Stimulated activated naive B cell treated with anti-CD40 and anti-IgM and Interleukin-4, amounts not matched to agents 10 μg/mL and 1 μg/mL and 100 μg/mL, for 72 hours (primary cell): ENCODE measurements at places on chromosomes 16 and 17.

GRCh38 chr17:80124351-80124981 lies 22.5 kb downstream of the EIF4A3 start:
- no peak overlapping the region for H3K4me3 ChIP-seq
- no peaks in the 10 kb centered on the region for H3K27me3 ChIP-seq
- H3K4me1 ChIP-seq, result no peaks in the 10 kb centered on the region
- H3K27ac ChIP-seq, result no peak overlapping the region
- no peaks in the 10 kb centered on the region for H3K36me3 ChIP-seq

DNA sequence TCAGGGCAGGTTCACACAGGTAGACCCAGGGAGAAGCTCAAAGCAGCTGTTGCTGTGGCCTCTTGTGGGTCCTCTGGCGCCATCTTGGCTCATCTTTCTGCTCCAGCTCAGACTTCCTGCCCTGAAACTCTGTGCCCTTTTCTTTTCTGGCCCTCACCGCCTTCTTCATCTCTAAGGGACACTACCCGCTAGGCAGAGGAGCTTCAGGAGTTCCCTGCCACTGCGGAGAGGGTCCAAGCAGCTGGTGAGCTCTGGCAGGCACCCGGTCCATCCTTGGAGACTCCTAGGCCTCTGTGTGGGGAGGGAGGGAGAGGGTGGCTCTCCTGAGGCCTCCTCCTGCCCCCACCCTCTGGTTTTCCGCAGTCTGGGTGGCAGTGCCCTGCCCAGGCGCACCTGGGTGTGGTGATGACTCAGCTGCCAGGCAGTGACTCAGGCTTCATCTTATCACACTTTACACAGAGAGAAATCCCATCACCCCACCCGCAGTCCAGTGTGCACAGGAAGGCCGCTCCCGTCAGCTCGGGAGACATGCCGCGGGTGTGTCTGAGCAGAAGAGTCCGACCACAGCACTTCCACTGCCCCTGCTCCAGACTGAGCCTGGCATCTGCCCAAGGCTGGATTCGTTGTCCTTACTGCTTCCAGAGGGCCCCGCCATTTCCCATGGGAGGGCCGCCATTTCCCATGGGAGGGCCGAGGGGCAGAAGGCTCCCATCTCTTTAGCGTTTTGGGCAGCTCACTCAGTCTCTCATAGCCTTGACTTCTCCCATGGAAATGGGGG lies 7.3 kb downstream of the NT5C start:
- H3K36me3 ChIP-seq, result peaks cover 40% of the 10 kb centered on the region
- H3K27me3 ChIP-seq, result no peaks in the 10 kb centered on the region
- peak overlapping the region; percentile 67 for H3K27ac ChIP-seq
- no peak for DNase-seq
- H3K4me1 ChIP-seq, result peaks cover 44% of the 10 kb centered on the region
- no peak overlapping the region for H3K4me3 ChIP-seq

- DNase-seq, result peak; percentile 89
- peak overlapping the region; percentile 100 for H3K27ac ChIP-seq
- peaks cover 84% of the 10 kb centered on the region for H3K4me1 ChIP-seq
- H3K4me3 ChIP-seq, result peak overlapping the region; percentile 99
- peaks cover 69% of the 10 kb centered on the region for H3K36me3 ChIP-seq
Observed at GRCh38 chr17:78132084-78132676, 1.6 kb downstream of the TMC8 start.

DNA sequence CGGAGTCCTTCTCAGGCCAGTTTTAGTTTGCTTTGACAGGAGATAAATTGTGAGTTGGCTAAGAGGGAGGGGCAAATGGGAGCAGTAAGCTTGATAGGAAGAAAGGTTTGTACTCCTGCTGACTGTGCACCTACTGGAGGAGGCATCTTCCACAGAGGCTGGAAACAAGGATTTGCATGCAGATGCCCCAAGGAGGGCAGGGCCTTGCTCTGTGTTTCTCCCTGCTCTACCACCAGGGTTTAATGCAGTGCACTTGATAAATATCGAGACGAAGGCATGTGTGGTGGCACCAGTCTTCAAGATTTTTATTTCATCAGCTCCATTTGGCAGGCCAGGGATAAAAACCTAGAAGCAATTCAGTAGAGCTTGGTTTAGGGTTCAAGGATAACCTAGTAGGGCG lies 210.5 kb upstream of the C16orf82 start:
- no peak overlapping the region for H3K27ac ChIP-seq
- H3K4me1 ChIP-seq, result no peaks in the 10 kb centered on the region
- H3K4me3 ChIP-seq, result no peak overlapping the region
- no peak for DNase-seq
- peaks cover 3% of the 10 kb centered on the region for H3K36me3 ChIP-seq
- H3K27me3 ChIP-seq, result peaks cover 5% of the 10 kb centered on the region

DNA sequence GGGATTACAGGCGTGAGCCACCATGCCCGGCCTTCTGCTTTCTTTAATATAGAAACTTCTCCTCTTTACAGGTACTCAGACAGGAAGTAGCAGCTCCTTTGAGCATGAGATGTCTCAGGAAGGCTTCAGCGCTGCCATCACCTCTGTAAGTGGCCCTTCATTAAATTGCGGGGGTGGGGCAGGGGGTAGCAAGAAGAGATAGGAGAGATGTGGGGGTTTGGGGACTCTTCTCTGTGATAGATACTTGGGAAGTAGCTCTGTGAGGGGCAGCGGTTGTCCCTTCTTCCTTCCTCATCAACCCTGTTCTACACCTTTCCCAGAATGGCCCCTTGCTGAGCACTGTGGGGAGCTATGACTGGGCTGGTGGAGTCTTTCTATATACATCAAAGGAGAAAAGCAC lies 16.8 kb downstream of the ITGAM start:
- peaks cover 25% of the 10 kb centered on the region for H3K36me3 ChIP-seq
- H3K4me3 ChIP-seq, result no peak overlapping the region

DNA sequence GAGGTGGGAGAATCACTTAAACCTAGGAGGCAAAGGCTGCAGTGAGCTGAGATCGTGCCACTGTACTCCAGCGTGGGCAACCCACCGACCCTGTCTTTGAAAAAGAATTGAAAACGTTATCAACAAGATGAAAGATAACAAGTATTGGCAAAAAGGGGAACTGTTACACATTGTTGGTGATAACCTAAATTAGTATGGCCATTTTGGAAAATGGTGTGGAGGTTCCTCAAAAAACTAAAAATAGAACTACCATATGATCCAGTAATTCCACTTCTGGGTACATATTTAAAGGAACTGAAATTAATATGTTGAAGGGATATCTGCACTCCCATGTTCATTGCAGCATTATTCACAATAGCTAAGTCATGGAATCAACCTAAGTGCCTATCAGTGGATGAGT lies 61.0 kb downstream of the ABHD15 start:
- no peak overlapping the region for H3K4me3 ChIP-seq
- no peak overlapping the region for H3K27ac ChIP-seq
- no peaks in the 10 kb centered on the region for H3K27me3 ChIP-seq
- H3K36me3 ChIP-seq, result peaks cover 22% of the 10 kb centered on the region

GRCh38 chr17:63503341-63503705 lies 19.8 kb upstream of the KCNH6 start:
- no peak for DNase-seq
- H3K4me3 ChIP-seq, result no peak overlapping the region
- H3K27ac ChIP-seq, result no peak overlapping the region
- peaks cover 7% of the 10 kb centered on the region for H3K36me3 ChIP-seq
- H3K27me3 ChIP-seq, result peaks cover 50% of the 10 kb centered on the region

- H3K36me3 ChIP-seq, result no peaks in the 10 kb centered on the region
- peaks cover 3% of the 10 kb centered on the region for H3K27me3 ChIP-seq
- DNase-seq, result no peak
- H3K4me1 ChIP-seq, result peaks cover 9% of the 10 kb centered on the region
Observed at GRCh38 chr17:49258394-49258793, 27.8 kb upstream of the PHOSPHO1 start.

DNA sequence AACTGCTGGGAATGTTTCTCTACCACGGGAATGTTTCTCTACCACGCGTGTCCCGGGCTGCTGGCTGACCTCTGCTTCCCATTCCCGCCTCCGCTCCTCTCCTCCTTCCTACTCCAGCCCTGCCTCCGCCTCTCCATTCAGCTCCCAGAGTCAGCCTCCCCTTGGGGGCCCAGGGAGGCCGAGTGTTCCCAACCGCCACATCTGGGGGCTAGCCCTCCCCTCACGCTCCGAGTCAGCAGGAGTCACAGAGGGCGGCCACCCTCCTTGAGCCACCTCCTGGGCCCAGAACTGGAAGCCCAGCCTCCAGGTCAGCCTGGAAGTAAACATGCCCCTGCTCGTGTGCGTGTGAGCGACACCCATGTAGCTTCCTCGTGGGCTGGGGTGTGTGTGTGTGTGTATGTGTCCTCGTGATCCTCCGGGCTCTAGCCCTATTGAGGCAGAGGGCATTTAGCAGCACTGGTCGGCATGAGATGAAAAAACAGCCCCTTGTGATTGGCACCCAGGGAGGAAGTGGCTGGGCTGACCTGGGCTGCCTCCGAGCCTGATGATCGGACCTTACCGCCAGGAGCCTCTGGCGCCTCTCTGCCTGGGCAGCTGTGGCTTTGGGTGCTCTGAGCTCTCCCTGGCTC lies 7.3 kb downstream of the CYGB start:
- peak overlapping the region; percentile 96 for H3K27ac ChIP-seq
- H3K4me3 ChIP-seq, result peak overlapping the region; percentile 64
- no peaks in the 10 kb centered on the region for H3K36me3 ChIP-seq
- peaks cover 64% of the 10 kb centered on the region for H3K4me1 ChIP-seq

- H3K36me3 ChIP-seq, result peaks cover 1% of the 10 kb centered on the region
- DNase-seq, result peak; percentile 73
- peaks cover 52% of the 10 kb centered on the region for H3K27me3 ChIP-seq
- peak overlapping the region; percentile 63 for H3K27ac ChIP-seq
- H3K4me1 ChIP-seq, result peaks cover 28% of the 10 kb centered on the region
- H3K4me3 ChIP-seq, result peak overlapping the region; percentile 82
Observed at GRCh38 chr17:50200457-50201275, 765 bp downstream of the COL1A1 start.

DNA sequence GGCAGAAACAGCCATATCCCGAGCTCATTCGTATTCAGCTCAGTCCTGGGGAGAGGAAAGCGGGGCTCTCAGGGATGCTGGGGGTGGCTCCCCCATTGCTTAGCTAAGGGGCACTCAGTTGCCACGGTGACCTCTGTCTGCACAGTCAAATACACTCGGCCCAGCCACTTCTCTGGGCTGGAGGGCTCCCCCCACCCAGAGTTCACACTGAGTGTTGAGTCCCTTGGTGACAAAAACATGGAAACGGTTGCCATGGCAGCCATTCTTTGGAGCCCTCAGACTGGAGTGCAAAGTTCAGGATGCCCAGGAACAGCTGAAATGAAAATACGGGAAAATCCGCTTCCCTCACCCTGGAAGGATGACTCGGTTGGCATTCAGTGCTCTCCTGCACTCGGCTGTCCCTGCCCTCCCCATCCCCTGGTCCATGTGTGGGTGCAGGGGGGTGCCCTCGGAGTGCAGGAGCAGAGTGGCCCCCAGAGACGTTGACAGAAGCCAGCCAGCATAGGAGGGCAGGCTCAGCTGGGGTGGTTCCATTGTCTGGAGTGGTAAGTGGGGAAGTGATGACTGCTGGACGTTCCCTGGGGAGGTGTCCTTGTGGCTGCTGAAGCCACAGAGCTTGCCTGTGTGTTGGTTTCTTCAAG lies 216.5 kb downstream of the NTN1 start:
- no peak for DNase-seq
- H3K4me3 ChIP-seq, result peak overlapping the region; percentile 41
- H3K36me3 ChIP-seq, result no peaks in the 10 kb centered on the region
- peak overlapping the region; percentile 25 for H3K27ac ChIP-seq
- peaks cover 34% of the 10 kb centered on the region for H3K4me1 ChIP-seq
- peaks cover 24% of the 10 kb centered on the region for H3K27me3 ChIP-seq
